ENCODE measurements at places on chromosomes 5 and 9.

GRCh38 chr5:101678481-101679193 is 617.4 kb downstream of the SLCO4C1 start:
- no peak for DNase-seq

DNA sequence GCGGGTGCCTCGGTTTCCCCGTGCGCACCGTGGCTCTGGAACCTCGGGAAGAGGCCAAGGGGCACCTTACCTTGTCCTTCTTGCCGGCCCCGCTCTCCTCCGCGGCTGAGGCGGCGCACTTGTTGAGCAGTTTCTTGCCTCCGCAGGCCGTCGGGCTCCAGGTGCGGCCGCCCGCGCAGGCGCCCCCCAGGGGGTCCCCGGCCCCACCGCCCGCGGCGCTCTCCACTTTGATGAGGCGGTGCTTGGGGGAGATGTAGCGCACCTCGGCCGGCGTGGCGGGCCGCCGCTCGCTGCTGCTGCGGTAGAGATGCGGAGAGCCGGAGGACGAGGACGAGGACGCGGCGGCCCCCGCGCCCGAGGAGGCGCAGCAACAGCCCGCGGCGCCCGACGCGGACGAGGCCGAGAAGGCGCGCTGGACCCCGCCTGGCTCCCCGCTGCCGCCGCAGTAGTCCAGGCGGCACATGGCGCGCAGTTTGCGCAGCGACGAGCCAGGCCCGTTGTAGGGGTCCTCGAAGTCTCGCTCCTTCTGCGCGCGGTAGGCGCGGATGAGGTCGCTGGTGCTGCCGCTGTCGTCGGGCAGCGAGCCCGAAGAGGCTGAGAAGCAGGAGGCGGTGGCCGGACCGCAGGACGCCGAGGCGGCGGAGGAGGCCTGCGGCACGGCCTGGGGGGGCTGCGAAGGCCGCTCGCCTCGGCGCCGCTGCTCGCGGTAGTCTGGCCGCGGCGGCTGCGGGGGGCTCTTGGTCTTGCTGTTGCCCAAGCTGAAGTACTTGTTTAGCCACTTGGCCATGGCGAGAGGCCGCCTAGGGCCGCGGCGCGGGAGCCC is 957 bp downstream of the SHB start:
- no peak for DNase-seq

- no peak for DNase-seq
These were observed 98.8 kb downstream of the HSD17B3 start for GRCh38 chr9:96202971-96203780.

- no peak for DNase-seq
These were observed 23.3 kb downstream of the ZDHHC11B start for GRCh38 chr5:761059-761771.

DNA sequence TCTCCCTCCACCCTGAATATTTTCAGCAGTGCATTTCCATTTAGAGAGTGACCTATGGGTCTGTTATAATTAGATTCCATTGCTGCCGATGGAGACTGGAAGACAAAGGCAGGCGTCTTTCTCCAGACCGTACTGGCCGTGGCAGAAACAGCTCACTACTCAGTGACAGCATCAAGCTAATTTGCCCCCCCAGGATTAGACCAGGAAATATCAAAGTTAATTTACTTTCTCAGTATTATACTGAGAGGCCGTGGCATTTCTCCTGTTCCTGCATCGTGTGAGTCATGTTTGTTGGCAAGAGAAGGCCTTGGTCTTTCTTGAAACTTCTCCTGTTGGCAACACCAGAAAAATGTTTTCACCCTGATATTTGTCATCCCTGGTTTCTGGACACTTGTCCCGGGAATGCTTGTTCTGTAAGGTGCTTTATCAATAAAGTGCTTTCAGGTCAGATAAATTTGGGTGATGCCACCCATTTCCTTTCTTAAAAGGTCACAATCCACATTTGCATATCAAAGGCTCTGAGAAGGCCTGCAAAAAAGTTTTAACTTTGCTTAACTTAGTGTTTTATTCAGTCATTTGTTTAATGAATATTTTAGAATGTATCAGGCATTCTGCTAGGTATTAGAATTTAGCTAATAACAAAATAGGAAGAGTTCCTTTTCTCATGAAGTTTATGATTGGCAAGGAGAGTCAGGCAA is 28.4 kb downstream of the SV2C start:
- no peak for DNase-seq

DNA sequence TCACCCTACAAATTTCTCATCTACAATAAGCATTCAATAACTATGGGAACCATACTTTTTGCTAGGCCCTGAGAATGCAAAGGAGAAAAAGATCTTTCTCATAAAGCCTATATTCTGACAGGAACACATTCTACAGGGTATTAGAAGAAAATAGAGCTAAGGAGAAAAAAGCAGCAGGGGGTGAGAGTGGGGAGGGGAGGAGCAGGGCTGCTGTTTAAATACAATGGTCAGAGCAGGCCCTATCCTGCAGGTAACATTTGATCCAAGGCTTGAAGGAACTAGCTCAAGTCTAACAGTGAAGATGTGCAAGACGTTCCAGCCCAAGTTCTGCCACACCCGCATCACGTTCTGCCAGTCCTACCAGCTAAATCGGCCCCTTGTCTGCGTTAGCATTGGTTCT is 89.7 kb downstream of the ELAVL2 start:
- no peak for DNase-seq

GRCh38 chr9:8850914-8851313 is 1051.3 kb upstream of the DMAC1 start:
- DNase-seq = no peak

DNA sequence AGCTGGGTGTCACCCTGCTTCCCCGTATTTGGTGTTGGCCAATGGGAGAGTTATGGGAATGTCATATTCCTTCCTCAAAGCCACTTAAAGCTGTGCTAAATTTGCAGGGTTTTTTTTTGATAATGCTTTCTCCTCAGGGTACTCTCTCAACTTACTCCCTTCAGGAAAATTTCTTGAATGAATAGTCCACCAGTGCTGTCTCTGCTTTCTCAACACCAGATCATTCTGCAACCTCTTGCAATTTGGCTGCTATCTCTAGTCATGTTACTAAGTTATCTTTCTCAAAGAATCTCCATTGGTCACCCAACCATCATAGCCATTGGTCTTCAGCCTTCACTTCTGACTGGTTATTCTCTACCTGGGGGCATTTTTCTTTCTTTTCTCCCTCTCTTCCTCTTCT is 13.4 kb upstream of the TNFAIP8 start:
- no peak for DNase-seq

DNA sequence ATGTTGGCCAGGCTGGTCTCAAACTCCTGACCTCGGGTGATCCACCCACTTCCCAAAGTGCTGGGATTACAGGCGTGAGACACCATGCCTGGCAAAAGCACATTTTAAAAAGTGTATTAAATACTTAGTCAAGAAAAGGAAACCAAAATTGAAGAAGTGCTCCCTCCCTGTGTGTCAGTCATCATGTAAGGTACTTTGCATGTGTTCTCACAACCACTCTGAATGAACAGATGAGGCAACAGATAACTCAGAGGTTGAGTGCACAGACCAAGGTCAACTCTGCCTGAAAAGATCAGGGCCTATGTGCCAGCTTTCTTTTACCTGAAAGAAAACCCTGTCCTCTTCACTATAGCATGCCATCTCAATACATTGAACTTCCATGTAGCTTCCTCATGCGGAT is 289.7 kb downstream of the MRPS30 start:
- DNase-seq = no peak

DNA sequence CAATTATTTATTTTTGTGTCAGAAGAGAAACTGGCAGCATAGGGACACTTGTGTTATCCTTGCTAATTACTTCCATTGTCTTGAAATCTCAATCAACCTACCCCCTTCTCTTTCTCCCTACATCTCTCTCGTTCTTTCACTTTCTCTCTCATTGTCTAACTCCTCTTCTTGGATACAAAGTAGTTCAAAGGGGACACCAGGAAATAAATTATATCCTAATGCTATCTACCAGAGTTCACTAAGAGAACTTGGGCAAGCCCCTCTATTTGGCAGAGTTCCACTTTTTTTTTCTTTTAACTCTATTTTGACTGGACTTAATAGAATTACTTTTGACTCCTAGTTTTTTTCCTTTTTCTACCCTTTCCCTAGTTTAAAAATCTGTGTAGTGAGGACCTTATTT is 102.2 kb downstream of the MEF2C start:
- DNase-seq = no peak

- no peak for DNase-seq
These were observed 570 bp downstream of the CREBRF start for GRCh38 chr5:173056783-173057061.

DNA sequence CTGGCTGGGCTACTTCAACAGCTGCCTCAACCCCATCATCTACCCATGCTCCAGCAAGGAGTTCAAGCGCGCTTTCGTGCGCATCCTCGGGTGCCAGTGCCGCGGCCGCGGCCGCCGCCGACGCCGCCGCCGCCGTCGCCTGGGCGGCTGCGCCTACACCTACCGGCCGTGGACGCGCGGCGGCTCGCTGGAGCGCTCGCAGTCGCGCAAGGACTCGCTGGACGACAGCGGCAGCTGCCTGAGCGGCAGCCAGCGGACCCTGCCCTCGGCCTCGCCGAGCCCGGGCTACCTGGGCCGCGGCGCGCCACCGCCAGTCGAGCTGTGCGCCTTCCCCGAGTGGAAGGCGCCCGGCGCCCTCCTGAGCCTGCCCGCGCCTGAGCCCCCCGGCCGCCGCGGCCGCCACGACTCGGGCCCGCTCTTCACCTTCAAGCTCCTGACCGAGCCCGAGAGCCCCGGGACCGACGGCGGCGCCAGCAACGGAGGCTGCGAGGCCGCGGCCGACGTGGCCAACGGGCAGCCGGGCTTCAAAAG is 36.9 kb upstream of the TTC1 start:
- DNase-seq = no peak

DNA sequence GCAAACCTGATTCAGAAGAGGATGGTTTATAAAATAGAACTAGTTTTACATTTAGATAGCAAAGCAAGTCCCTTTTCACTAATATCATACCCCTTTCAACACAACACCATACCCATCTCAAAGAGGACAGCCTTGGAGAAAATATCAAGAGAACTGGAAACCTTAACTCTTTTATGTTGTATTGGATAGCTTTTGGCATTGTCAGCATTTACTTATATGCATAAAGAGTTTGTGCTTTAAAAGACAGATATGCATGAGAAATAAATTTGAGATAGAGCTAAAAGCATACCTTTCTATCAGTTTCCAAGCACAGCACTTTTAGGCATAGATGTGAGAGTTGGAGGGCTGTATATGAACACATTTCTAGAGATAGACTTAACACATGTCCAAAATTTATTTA is 799.3 kb upstream of the ACO1 start:
- DNase-seq = no peak

DNA sequence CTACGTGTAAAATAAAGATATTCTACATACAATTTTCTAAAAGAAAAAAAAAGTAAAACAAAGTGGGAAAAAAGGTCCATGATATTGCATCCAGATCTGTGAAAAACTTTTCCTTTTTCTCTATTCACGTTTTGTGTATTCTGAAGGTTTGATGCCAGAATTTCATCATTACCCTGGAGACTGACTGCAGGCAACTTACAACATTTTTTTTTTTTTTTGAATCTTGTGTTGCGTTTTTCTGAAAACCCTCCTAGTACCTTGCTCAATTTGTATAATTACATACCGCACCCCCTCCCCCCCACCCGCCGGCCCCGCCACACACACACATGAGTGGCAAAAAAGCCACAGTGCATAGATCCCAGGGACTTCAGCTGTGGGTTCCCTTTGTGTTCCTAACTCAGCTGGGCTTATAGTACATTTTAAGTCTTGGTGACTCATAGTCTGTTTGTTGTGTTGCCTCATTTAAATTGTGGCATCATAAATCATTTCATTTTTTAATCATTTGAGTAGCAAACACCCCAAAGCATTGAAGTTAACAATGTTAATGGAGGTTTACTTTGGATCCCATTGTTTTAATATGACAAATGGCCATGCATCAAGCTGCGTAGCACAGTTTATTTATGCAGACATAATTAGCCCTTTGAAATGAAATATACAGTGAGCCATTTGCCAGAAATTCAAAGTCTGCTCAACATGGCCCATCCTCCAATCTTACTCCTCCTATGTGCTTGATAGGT is 36.0 kb downstream of the PRDM6 start:
- DNase-seq = no peak

GRCh38 chr9:109307380-109308240 is 13.2 kb downstream of the EPB41L4B start:
- no peak for DNase-seq

DNA sequence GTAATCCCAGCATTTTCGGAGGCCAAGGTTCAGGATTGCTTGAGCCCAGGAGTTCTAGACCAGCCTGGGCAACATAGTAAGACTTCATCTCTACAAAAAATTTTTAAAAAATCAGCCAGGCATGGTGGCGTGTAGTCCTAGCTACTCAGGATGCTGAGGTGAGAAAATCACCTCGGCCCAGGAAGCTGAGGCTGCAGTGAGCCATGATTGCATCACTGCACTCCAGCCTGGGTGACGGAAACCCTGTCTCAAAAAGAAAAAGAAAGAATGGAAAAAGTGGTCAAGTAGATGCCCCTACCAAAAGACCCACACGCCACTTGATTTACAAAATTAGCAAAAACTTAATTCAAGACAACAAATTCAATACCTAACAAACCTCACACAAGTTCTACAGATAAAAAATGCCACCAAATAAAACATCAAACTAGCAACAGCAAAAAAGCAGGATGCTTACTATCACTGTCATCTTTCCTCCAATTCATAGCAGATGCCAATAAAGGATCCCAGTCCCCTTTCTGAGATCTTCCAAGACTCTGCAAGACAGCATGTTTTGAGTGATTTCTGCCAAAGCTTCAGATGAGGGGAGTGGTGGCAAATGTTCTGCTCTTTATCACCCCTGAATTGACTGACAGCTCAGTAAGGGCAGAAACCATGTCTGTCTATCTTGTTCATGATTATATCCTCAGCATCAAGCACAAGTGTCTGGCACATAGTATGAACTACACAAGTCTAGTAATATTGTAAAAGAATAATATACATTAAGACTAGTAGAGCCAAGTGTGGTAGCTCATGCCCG is 34.2 kb upstream of the TESK1 start:
- DNase-seq = no peak

DNA sequence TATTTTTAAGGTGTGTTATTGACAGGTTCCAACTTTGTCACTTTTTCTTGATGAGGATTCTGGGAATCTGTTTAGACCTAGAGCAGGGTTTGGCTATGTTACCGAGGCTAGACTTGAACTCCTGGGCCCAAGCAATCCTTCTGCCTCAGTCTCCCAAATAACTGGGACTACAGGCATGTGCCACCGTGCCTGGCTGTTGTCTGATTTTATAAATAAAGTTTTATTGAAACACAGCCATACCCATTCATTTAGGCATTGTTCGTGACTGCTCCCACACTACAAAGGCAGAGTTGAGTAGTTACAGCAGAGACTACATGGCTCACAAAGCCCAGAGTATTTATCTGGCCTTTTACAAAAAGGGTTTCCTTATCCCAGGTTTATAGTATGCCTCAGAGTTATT is 80.5 kb upstream of the TTC23L start:
- DNase-seq = no peak

DNA sequence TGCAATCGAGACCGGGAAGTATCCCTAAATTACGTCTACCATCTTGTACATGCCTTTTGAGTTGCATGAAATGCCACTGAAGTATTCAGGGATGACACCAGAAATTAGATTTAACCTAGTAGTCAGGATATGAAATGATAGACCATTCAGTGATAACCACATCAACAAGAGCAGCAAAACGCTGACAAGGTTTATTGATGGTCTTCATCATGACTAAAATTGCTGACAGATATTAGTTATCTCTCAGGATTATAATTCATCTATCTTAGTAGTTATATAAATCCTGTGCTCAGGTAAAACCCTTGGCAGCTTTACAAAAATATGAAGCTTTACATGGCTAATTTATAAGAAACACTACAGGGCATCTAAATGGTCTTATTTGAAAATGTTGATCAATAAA is 1104.7 kb downstream of the EFNA5 start:
- no peak for DNase-seq

- DNase-seq = no peak
These were observed 33.6 kb downstream of the COL15A1 start for GRCh38 chr9:98977246-98977714.

GRCh38 chr5:65356274-65356673 is 125.4 kb downstream of the ADAMTS6 start:
- no peak for DNase-seq

Measured in GOT3 (cell line).